DMS 273 treated with DMSO at 0.1 percent for 48 hours (cell line): ENCODE measurements at places on chromosomes 6 and 20.
A peak's percentile ranks its signal among the peaks of the same experiment; 100 is the strongest.

DNA sequence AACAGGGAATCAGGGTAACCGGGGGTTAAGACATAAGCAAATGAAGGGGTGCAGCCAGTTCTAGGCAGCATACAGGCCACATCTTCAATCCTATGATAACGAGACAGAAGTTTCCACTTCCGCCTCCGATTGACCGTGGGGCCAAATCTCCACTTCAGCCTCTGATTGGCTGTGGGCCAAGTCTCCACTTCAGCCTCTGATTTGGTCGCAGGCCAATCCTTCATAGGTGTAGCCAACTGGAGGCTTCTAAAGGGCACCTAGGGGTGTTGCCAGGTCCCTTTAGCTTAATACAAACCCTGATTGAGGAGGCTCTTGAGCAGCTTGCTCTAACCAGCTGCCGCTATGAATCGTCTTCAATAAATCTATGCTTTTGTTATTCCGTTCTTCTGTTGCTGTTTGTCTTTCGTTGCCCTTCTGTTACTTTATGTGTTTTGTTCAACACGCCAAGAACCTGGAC lies 2.1 kb upstream of the ERGIC3 start:
- peak; percentile 41 for DNase-seq

DNA sequence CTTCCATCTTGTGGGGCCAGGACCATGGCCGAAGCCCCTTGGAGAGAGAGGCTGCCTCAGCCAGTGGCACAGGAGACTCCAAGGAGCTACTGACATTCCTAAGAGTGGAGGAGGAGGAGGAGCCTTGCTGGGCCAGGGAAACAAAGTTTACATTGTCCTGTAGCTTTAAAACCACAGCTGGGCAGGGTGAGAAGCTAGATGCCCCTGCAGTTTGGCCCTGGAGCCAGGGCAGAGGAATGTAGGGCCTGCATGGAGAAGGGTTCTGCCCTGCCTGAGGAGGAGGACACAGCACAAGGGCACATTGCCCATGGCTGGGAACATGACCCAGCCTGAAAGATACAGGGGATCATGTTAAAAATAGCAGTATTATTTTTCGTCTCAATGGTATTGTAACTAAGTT lies 37.4 kb downstream of the PLCG1 start:
- no peak for DNase-seq

- no peak for DNase-seq
These were observed 236.6 kb downstream of the ARID1B start for GRCh38 chr6:157013649-157014304.

- DNase-seq, result no peak
These were observed 6.1 kb downstream of the DACT2 start for GRCh38 chr6:168313431-168314011.

- DNase-seq, result no peak
These were observed 188.4 kb downstream of the TRDN start for GRCh38 chr6:123448306-123448884.

DNA sequence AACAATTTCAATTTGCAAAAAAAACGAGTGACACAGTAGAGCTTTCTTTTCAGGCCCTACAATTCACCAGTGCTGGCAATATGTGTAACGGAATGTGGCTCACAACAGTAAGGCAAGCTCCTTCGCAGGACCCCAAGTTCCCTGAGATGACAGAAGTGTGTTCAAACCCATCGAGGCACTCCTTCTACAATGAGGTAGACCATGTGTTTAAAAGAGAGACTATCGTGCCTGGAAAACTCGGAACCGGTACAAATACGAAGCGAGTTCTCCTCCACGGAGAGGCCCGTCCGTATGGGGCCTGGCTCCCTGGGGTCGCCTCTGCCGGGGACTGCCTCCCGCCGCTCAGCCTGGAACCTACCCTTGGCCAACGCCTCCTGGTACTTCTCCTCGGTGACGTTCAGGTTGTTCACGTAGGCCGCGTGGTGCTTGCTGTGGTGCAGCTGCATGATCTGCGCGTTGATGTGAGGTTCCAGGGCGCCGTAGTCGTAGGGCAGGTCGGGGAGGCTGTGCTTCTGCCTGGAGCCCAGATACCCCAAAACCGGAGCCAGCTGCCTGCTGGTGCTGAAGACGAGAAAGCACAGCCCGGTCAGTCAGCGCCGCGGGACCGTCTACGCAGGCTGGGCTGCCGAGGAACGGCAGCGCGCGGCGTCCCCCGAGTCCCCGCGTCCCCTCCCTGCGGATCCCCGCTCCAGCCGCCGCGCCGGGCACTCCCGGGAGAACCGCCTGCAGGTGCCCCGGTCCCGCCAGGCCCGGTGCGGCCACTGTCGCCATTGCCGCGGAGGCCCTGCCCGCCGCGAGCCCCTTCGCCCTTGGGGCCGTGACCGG lies 526 bp downstream of the SOD2 start:
- DNase-seq, result no peak

DNA sequence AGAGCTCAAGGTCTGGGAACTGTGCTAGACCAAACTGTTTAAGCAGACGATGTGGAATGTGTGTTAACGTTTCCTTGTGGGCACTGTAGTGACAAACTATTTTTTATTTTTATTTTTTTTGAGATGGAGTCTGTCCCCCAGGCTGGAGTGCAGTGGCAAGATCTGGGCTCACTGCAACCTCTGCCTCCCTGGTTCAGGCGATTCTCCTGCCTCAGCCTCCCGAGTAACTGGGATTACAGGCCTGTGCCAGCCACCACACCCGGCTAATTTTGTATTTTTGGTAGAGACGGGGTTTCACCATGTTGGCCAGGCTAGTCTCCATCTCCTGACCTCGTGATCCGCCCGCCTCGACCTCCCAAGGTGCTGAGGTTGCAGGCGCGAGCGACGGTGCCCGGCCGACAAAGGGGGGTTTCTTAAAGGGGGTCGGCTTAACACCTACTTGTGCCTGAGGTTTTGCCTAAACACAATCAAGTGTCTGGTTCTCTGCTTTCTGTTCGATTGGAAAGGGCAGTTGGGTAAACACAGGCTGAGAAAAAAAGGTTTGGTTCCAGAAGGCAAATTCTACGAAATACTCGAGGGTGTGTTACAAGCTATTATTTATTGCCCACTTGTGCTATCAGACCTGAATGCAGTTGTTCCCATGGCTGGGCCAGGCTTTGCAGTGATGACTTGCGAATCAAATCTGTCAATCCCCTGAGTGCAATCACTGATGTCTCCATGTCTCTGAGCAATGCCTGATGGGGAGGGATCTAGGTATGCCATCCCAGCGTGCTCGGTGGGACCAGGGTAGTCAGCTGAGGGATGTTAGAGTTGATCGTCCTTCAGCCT lies 1.3 kb downstream of the NOP56 start:
- DNase-seq, result no peak

DNA sequence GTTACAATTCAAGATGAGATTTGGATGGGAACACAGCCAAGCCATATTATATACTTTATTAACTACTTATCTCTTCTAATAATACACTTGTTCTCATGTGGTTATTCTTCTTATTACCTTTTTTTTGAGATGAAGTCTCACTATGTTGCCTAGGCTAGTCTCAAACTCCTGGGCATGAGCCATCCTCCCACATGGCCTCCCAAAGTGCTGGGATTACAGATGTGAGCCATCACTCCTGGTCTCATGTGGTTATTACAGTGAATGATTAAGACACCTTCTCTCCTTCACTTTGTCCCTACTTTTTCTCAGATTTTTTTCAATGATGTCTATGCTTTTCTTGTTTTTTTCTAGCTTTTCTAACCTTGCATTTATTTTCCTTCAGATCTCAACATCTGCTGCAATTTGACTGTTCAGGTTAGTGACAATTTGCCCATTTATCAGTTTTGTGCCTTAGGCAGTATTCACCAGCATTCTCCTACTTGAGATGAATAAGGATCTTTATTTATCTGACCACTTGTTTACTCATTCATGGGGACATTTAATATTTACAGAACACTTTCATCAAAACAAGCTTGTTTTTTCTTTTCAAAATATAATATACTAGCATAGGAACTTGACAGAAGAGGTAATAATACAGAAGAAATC lies 105.7 kb downstream of the SLC16A10 start:
- no peak for DNase-seq

DNA sequence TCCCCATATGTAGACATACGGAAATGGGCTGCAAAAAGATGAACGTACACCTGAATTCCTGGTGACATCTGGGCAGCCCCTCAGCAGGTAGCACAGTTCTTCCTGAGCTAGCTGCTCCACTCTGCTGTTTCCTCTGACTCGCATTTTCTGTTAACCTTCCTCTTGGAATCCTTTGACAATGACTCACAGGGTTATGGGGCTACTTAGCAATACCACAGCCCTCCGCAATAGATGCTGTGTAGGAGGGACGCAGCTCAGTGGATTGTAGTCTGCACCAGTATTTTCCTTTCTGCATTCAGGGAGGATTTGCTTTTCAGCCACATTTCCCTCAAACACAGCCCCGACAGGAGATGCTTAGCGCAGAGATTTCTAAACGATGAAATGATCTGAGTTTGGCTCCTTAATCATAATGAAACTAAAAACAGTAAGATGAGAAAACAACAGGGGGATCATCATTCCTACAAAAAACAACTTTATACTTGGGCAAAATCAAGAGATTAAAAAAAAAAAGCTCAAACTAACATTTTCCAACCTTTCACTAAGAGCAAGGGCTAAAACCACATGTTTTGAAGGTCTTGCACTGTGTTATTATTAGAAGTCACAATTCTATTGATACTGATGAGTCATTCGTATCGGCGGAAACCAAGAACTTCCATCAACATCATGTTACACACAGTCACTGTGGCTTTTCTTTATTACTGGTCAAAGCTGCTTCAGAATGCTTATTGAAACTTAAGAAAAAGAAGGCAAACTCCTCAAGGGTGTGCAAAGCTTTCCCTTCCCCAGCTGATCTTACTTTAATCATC lies 12.2 kb downstream of the BACH2 start:
- no peak for DNase-seq
